ENCODE measurements at places on chromosomes 12 and 14.

DNA sequence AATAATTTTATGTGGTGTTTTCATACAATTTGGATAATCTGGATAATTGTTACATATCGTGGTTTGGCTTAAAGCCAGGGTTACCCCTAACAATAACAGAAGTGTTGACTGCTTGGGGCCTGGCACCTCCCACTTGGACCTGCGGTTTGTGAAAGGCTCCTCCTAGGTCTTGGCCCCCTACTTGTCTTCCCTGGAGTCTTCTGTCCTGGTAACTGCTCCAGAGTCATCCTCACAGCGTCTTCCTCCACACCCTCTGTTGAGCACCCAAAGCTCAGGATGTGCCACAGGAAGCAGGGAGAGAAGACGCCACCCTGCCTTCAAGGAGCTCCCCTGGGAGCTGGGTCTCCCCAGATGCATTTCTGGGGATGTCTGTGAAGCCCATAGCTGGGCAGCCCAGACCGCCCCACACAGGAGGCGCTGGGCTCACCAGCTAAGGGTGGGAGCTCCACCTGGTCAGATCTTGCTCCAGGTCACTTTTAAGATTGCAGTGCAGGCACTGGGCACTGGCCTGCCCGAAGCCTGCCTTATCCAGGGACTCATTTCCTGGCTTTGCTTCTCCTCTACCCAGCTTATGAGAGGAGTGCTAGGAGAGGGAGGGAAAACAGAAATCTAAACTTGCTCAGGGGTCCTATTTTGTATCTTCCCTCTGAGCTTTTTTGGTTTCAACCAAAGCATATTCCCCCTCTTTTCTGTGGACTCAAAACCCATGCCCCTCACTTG lies 98.2 kb downstream of the ZFP36L1 start:
- no peak for DNase-seq

- DNase-seq = no peak
Observed at GRCh38 chr12:86523844-86524243, 267.7 kb upstream of the MGAT4C start.

GRCh38 chr14:53603994-53604393 lies 352.6 kb downstream of the BMP4 start:
- no peak for DNase-seq

DNA sequence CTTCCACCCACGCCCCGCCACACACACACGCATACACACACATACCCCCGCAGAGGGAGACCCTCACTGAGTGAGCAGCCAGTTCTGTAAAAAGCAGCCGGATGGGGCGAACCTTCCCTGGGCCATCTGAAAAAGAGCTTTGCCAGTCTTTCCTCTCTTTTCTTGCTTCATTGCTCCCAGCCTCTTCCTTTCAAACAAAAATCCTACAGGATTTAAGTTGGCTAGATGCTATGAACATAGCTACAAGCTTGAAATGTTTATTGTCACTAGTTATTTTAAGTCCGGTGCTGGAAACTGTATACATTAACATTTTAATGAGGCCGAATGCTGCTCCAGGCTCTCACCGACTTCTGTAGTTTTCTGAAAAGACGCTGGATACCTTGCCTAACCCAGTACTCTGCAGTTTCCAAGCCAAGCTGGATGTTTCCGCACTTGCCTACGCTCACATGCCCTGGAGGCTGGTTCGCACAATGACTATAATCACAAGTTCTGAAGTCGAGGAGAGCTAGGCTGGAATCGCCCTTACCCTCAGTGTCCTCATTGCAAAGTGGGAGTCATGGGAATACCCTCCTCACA lies 39.2 kb downstream of the LTBP2 start:
- no peak for DNase-seq

DNA sequence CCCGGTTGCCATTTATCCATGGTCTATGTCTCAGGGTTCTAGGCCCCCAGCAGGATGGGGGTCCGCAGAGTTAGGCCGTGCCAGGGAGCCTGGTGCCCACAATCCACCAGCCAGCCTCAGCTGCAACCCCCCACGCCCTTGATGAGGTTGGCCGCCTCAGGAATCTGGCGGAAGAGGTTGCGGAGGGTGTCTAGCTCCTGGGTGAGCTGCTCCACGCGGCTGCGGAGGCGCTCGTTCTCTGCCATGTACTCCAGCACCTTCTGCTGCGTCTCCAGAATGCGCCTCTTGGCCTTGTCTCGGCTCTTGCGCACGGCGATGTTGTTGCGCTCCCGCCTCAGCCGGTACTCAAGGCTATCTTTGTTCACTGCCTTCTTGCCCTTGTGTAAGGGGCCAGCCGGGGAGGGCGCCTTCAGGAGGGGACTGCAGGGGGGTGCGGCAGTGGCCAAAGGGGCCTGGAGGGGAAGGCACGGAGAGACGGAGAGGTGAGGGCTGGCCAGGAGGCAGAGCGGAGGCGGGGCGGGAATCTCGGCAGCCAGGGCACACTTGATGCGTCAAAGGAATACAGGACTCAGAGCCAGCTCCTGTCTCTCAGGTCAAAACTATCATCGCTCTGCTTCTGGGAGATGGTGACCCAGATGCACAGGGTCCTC lies 1.6 kb downstream of the CEBPE start:
- DNase-seq = no peak

GRCh38 chr14:85577543-85578114 lies 47.7 kb downstream of the FLRT2 start:
- no peak for DNase-seq

- no peak for DNase-seq
Observed at GRCh38 chr12:9710584-9711375, 22.1 kb downstream of the CLECL1 start.
